ENCODE measurements at places on chromosomes 12 and 14.

DNA sequence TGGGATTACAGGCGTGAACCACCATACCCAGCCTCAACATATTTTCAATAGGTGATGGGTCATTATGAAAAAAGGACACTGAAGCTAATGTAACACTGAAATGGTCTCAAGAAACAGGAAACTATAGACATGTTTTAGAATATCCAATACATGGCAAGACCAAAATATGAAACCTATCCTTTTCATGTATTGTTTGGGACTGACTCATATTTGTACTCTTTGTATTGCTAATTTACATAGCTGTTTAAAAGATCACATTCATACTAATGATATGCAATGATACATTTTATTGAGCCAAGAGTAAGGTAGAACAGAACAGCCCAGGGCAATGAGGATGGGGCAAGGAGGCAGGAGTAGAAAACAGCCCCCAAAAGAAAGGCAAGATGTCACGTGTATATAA, 32.6 kb downstream of the RESF1 start:
- peak; percentile 58 for DNase-seq

DNA sequence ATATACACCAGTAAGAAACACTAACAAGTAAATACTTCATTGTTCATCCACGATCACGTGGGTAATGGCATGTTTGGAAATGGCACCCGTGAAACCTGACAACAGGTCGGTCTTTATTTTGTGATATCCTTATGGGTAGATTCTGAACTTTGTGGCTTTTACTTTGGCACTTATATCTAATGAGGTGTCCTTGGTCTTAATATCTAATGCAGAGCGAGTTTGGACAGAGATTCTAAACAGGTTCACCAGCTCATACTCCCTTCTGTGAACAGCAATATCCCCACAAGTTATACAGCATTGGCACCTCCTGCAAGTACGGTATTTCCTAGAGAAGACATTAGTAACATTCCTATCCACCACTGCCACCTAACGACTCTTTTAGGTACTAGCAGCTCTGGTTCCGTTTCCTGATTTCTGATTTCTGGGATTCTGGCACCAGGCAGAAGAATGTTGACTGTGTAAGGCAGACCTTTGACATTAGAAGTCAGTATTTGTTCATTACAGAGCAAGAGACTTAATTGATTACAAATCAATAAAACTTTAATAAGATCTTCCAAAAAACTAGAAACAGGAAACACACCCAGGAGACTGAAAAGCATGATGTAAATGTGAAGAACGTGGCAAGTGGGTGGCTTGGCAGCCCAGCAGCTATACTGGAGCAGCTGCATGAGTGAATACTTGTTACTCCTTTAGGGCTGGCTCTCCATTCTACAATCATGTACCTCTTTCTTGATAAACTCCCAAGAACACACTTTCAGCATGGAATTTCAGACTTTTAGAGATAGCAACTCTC, 2.5 kb downstream of the ANG start:
- DNase-seq = peak; percentile 77

DNA sequence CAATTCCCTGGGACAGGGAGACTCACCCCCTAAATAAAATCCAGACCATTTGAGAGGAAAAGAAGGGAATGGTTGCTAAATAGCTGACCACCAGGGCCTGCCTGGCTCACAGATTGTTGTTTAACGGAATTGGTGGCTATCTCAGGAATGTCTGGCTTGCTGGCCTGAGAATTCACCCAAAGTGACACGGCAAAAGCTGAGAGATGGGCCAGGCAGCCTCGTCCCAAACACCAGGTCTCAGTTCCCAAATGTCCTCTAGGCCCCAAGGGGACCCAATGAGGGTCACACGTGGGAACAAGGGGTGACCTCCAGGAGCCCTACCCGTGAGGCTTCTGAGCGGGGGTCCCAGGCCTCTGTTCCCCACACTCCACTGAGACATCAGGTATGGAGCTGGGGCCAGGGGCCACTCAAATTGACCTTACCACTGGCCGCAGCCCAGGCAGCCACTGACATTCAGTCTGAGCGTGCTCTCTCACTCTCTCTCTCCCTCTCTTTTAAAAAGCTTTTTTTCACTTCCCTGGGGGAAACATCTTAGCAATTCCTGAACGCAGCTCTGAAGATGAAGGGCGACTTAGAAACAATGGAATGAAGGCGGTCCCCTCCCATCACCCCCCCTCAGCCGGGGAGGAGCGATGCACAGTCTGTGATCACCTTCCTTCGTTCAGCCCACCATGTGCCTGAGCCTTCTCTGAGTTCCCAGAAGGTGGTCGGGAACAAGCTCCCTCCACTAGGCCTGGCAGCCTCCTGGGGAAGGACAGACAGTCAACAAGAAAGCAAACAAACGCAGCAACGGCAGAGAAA, 131.2 kb downstream of the SCARB1 start:
- DNase-seq = no peak

GRCh38 chr12:52010152-52010622, 3.4 kb downstream of the TAMALIN start:
- DNase-seq = no peak

DNA sequence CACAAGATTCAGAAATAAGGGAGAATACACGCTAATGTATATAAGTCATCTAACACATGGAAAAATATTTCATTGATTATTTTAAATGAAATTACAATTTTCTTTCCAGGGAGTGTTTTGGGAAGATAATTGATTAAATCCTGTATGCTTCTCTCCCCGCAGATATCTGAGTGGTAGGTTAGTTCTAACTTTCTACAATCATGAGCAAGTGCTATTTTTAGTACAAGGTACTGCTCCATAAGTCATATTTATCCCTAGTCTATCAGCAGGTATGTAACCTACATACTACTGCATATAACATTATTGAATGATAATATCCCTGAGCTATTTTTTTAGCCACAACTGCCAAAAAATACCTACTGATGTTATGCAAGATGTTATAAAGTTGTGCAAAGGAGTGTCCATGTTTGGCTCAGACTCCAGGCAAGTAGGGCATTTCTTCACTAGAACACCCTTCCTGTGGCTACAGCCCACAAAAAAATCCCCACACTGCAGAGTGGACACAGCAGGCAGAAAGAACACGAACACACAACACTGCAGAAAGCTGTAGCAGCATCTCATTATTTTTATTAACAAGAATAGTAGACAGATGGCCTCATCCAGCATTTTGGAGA, 87.0 kb downstream of the SEC23A start:
- no peak for DNase-seq

DNA sequence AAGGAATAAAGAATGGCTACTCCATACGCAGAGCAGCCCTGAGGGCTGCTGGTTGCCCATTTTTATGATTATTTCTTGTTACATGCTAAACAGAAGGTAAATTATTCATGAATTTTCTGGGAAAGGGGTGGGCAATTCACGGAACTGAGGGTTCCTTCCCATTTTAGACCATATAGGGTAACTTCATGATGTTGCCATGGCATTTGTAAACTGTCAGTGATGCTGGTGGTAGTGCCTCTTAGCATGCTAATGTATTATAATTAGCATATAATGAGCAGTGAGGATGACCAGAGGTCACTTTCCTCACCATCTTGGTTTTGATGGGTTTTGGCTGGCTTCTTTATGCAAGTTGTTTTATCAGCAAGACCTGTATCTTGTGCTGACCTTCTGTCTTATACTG, 273.0 kb downstream of the FUT8 start:
- DNase-seq = no peak

- DNase-seq = peak; percentile 55
These were observed 70.1 kb downstream of the PHETA1 start for GRCh38 chr12:111298582-111299436.

Data from activated CD4-positive, alpha-beta T cell treated with anti-CD3 and anti-CD28 coated beads, Interleukin-10, Interleukin-2, amounts not matched to agents 100 ng/mL and 50 ng/mL, durations not matched to agents 16 hours and 8 hours (primary cell).